ENCODE measurements at places on chromosomes 6 and 20.

GRCh38 chr6:83849610-83850009 is 3.5 kb upstream of the RIPPLY2 start:
- no peak for DNase-seq

- DNase-seq: peak; percentile 17
These were observed 162.9 kb upstream of the SASH1 start for GRCh38 chr6:148179786-148180185.

DNA sequence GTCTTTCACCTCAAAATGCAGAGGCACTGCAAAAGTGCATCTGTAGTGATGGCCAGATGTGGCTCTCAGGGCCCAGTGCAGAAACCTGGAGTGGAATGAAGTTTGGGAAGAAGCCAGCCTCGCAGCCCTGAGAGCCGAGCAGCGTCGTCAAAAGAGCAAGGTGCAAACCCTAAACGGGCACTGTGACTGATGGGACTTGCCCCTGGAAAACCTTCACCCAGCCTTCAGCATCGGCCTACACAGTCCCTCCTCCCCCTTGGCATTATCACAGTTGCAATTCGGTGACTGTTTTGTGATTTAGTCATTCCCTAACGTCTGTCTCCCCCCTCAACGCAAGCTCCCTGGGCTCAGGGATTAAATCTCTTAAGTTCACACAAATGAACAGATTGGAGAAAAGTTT is 38.6 kb downstream of the TAF4 start:
- no peak for DNase-seq

DNA sequence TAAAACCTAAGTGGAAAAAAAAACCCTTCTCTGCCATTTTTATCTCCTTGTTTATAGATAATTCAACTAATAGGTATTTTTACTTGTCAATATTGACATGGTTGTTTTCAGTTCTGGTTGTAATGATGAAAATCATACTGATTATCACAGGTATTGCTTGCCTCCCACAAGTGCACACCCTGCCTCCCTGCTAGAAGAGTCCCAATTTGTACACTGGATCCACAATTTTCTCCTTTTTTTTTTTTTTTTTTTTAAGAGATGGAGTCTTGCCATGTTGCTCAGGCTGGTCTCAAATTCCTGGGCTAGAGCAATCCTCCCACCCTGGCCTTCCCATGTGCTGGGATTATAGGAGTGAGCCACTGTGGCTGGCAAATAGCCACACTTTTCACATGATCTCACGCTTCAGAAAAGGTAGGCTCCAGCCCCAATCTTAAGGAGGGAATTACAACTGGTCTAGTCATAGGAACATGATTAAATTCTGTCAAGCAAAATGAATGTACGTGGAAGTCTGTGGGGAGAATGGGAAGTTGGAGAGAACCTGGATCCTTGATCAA is 12.3 kb downstream of the DYNLT2 start:
- DNase-seq: no peak

- no peak for DNase-seq
These were observed 391.4 kb upstream of the CITED2 start for GRCh38 chr6:139765825-139766285.

DNA sequence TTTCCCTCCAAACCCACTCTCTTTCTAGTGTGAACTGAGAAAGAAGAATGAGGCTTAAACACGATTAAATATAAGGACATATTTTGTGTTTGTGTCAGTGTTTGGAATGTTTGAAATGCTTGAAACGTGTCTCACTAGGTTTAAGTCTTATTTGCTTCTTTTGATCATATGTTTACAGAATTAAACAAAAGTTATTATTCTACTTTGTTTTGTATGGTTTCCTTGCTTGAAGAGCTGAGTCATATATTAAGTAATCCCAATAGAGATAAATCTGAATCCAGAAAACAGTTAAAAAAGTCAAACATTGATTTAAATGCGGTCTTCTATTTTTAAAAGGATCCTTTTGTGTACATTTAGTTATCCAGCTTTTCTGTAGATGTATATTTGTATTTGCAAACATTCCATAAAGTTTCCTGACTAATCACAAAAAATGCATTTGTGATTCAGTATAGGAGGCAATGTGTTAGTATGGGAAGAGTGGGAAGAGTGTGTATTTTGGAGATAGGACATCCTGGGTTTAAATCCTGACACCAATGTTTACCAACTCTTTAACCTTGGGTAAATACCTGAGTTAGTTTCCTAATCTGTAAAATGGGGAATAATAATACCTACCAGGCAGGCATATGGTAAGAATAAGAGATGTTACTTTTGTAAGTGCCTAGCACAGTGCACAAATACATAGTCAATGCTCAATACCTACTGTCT is 72.9 kb downstream of the TSBP1 start:
- DNase-seq: no peak

DNA sequence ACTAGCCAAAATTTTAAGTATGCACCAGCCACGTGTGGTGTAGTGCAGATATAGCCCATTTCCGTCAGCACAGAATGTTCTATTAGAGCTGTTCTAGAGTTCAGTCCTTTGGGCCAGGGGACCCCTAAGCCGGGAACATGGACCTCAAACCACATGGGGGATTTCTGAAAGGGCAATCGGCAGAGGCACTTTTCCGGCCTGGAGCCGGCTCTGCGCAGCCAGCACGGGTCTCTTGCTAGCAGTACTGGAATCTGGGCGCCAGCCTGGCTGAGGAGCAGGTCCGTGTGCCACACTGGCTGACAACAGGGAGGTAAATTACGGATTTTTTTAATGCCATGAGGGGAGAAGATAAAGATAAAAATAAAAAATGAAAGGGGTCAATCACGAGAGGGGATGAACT is 120.5 kb downstream of the SULF2 start:
- no peak for DNase-seq

DNA sequence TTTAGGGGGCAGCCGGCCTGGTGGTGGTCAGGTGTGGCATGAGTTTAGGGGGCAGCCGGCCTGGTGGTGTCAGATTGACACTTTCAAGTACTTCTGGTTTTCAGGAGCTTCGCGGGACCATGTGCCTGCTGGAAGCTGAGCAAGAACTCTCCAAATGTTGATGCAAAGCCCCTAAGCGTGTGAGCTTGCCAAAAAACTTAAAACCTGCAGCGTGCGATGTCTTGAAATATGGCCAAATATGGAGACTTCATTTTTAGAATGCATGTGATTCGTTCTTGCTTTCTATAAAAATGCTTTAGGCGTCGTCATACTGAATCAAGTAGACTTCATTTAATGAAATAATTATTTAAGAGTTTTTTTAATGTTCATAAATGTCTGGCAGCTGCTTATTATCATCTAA is 149.4 kb downstream of the SMOC2 start:
- no peak for DNase-seq

DNA sequence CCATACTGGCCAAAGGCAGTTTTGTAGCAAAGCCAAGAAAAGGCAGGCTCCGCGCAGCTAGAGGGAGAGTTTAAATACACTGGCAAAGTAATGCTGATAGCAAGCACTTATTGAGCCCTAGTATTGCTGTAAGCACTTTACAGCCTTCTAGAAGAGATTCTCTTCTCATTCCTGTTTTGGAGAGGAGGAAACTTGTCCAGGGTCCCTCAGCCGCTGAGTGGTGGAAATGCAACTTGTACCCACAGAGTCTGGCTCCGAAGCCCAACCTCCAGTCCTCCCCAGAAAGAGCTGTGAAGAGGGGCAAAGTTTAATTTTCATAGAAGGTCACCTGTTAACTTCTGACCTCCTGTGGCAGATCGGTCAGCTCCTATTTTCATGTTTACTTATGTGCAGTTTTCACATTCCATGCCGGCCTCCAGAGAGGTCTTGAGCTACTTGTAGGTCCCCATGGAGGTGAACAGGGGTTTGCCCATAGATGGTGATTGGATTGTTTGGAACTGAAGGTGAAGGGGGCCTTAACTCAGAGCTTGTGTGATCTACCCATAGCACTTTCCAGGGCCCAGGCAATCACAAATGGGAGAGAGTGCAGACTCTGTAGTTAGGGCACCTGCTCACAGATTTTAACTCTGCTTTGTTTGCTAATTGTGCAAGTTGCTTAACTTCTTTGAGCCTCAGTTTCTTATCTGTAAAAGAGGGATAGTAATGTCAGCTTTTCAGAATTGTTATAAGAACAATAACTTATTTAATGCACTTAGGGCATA is 70.7 kb downstream of the LYRM2 start:
- DNase-seq: no peak

DNA sequence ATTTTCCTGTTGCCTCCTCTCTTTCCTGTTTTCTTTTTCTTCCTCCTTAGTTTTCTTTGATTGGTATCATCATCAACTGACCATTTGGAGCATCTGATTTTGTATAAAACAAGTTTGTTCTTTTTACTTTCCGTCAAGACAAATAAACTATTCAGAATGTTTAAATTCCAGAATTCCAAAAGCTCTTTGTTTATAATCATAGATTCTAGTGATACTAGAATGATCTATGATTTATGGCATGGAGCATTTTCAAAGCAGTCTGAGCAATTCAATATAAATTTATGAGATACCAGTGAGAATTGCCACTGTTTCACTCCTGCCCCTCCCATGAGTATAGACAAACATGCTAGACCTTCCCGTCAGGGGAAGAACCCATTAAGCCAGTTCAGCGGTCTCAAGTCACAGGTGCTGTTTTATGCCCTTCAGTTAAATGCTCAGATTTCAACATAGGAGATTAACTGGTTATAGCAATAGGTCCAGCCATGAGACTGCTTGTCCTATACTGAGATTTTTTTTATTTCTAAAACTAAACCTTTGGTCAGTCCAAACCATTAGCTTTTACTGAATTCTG is 60.7 kb downstream of the GRIK2 start:
- DNase-seq: no peak

DNA sequence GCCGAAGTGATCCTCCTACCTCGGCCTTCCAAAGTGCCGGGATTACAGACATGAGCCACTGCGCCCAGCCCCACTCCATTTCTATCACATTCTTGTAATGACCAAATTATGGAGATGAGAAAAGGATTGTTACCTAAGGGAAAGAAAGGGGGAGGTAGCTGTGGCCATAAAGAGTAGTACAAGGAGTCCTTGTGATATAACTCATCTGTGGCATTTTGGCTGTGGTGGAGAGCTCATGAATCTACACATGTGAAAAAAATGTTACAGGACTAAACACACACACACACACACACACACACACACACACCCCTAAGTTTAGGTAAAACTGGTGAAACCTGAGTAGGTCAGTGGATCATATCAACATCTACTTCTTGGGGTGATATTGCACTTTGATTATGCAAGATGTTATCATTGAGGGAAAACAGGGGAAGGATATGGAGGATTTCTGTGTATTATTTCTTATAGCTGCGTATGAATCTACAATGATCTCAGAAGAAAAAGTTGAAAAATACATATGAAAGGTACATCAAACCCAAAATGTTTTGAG is 251.5 kb downstream of the TSHZ2 start:
- DNase-seq: no peak

DNA sequence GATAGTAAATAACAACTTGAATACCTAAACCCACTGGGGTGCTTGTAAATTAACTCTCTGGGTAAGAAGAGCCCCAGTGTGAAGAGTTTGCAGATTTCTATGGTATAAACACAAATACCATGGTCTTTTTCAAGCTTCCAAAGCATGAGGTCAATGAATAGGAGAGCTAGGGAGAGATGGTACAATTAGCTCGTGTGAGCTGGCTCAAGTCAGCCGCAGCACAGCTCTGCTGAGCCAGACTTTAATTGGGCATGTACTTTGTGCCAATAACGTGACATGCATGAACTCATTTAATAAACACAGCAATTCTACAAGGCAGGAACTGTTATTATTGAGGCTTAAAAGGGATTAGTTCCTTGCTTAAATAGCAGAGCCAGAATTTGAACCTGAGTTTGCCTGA is 684.2 kb downstream of the KIF16B start:
- no peak for DNase-seq

- no peak for DNase-seq
These were observed 1084.8 kb upstream of the CITED2 start for GRCh38 chr6:140459209-140459608.

- no peak for DNase-seq
These were observed 40.9 kb downstream of the CDH22 start for GRCh38 chr20:46267108-46268105.

GRCh38 chr6:120853489-120853888 is 480.8 kb downstream of the TBC1D32 start:
- no peak for DNase-seq

- peak; percentile 34 for DNase-seq
These were observed 121.9 kb downstream of the INSM1 start for GRCh38 chr20:20489648-20490341.

DNA sequence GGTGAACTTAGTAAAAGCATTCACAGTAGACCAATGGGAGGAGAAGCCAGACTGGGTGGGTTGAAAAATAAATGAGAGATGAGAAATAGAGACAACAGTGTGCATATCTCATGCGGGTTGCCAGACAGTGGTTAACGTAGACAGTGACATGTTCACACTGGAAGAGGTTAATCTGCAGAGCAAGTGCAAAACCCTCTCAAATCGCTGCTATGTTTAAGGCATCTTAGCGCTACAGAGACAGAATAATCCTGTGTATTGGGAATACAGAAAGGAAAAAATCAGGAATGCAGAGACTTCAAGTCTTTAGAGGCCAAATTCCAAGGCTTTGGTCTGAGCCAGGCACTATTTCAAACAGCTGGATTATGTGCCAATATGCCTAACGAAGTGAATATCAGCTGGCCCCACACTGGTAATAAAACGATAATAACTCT is 107.1 kb downstream of the TSHZ2 start:
- no peak for DNase-seq

DNA sequence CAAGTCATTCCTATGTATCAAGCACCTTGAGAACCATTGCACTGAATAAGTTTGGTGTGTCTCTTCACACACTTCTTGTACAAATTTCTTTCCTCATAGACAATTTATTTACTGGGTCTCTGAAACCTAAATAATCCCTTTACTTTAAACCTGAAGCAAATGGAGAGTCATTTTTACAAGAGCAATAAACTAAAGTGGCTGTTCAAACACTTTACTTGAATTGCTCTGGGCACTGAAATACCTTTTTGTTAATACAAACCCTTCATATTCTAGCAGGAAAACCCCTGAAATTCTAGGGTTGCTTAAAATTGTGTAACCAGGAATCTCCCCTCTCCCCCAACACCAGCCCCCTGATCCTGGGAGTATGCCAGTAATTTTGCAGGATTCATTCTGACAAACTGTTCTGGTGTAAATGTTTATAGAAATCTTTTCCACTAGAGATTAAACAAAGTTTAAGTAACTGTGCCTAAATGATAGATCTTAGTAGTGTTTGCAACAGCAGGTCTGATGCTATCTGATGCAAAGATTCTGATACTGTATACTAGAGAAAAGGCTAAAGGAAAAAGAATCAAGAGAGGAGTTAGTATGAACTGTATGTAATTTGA is 13.4 kb downstream of the RSPO3 start:
- no peak for DNase-seq

DNA sequence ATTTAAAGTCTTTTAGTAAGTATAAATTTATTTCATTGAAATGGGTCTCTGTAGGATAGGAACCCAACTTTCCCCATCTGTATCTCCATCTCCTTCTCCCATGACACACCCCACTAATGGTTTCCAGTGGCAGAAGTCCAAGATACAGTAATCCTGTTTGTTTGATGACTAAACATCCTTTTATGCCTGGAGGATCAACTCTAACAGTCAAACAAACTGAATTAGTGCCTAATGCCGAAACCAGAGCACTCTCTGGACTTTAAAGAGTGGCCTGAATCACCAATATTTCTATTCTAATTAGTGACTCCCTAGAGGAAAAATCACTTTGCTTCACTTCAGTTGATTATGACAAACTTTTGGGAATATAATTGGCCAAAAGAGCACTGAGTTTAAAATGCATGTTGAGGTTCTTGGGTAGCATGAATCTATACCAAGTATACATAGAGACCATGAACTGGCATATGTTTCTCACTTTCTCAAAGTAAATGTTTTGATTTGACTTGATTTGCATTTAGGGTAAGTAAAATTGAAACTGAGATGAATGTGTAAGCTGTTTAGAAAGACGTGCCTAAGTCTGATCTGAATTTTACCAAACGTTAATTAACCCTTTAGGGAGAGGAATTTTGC is 776.4 kb upstream of the NRSN1 start:
- DNase-seq: no peak

Measured in activated CD4-positive, alpha-beta T cell treated with anti-CD3 and anti-CD28 coated beads for 48 hours (primary cell).